ENCODE measurements at places on chromosomes 2 and 18. TPM values are rescaled to one million over a fixed set of nuclear protein-coding genes. Genes with fewer than 3 reads are reported as not detected.

DNA sequence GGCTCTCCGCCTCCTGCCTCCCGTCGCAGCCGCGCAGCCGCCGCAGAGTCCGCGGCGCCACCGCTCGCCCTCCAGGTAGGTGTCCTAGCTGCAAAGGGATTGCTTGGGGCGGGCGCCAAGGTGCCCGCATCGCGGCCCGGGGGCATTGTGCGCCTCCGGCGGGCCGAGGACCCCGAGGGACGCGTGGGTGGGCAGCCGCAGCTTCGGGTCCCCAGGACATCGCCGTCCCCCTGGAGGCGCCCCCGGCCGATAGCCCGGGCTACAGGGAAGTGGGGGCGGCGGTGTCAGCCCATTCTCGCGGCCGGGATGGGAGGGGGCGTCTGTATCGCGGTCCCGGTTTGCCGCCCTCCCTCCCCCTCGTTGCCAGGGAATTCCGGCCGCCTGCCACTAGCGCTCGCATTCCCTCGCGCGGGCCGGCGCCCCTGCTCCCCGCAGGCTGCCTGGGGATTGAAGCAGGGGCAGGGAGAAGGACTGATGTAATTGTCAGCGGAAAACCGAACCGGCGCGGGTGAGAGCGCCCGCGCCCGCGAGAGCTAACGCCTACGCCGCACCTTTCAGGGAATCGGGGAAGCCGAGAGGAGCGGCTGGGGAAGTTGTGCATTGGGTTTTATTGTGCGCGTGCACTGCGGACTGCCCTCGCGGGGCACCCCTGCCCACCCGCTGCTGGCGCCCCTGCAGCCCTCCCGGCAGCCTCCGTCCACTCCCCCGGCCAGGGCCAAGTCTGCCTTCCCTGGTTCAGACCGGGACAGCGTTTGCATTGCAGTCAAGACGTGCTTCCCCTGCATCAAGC lies 483 bp downstream of the OSBPL6 start:
- DNase-seq, result peak; percentile 58

DNA sequence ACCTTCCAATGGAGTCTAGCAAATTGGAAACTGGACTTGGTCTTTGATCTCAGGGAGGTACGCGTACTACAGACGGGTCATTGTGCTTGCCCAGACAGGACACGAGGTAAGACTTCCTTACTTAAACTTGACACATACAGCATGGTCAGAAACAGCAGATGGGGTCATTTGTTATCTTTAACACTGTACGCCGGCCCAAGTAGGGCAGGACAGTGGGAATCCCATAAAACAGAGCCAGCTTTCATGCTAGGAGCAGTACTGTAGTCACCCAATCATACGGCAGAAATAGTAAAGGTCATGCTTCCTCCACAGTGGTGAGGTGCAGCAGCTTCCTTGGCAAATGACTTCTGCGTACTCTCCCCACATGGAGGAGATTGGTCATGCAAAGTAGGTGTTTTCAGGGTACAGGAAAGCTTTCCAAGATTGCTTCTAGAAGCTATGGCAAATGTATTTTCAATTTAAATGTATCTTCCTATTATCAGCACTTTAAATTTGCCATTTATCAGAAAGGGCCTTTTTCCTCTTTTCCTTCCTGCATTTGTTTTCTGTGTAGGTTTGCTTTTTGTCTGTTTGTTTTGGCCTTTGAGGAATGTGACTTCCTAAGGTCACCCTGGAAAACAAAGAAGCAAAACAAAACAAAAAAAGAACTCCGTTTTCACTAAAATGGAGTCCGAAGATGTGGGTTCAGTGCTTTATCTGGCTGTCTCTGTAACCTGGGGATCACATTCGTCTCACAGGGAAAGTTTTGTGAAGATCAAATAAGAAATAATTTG lies 74.0 kb upstream of the DSG1 start:
- no peak for DNase-seq

DNA sequence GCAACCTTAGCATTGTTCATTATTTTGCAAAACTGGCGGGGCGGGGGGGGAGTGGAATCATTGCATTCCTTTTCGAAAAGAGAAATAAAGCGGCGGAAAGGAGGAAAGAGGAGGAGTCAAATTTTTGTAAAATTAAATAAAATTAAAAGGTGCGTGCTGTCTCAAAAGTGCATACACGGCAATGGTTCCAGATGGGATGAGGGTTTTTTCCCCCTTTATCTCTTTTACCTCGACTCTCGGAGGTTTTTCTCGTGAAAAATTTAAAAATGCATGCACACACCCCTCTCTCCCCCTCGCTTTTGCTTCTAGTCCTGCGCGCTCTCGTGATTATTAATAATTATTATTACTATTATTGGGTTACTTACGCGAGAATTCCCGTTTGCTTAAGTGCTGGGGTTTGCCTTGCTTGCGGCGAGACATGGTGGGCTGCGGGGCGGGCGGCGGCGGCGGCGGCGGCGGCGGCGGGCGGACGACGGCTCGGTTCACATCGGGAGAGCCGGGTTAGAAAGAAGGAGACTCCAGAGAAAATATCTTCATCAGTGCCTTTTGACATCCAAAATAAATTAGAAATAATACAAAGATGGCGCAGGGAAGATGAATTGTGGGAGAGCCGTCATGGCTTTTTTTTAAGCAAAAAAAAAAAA lies 481 bp downstream of the BCL11A start:
- DNase-seq, result no peak

DNA sequence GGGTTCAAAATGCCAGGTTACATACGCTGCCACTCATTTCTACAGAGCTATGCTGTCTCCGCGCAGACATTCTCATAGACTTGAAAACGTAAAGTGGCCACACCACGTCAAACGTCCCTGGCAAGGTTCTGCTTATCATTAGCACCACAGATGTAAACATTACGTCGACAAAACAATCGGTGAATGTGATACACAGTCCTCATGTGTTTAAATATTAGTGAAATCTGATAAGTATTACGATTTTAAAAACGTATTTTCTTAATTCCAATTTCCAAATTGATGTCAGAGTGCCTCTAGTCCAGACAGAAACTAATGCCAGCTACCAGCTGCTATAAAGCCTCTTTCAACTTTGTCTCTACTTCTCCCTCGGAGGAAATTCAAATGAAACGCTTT lies 1.2 kb downstream of the STK17B start:
- DNase-seq, result no peak

DNA sequence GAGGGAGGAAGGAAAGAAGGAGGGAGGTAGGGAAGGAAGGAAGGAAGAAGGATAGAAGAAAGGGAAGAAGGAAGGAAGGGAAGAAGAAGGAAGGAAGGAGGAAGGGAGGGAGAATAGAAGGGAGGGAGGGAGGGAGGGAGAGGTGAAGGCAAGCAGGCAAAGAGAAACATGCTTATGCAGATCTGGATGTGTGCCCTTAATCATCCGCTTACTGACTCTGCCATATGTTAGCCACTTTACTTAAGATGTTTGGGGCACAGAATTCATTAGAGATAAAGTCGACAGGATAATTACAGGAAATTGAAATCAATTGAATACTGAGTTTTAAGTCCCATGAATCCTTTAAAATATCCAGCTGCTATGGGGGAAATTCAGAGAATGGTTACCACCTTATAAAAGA lies 334.2 kb downstream of the GRB14 start:
- no peak for DNase-seq

- DNase-seq, result peak; percentile 3
Observed at GRCh38 chr2:181430406-181431118, 26.6 kb upstream of the ITGA4 start.

- peak; percentile 38 for DNase-seq
Observed at GRCh38 chr2:225274751-225275150, 124.8 kb upstream of the NYAP2 start.

DNA sequence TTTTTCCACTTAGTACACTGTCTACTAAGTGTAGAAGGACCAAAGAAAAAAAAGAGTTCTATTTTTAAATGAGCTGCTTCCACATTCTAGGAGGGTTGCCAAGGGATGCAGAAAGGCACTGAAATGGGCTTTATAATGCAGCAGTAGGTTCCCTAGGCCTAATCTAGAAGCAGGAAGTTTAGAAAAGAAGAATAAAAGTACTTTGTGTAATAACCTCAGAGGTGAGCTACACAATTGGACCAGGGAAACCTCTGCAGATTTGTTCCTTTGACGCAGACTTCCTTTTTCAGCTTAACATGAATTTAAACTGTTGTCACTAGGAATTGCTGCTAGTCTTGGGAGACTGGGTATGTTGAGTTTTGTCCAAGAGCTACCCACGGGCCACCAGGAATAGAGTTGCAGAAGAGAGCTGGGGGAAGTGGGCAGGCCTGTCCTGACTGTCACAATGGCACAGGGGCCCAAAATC lies 34.6 kb upstream of the RAB1A start:
- no peak for DNase-seq

GRCh38 chr2:8487461-8487932 lies 194.4 kb upstream of the ID2 start:
- DNase-seq, result no peak

- no peak for DNase-seq
Observed at GRCh38 chr2:66443186-66443978, 8.5 kb downstream of the MEIS1 start.

GRCh38 chr2:211141646-211142045 lies 585.2 kb downstream of the CPS1 start:
- DNase-seq, result no peak

The EIF2AK3 gene
- 3.4 TPM for polyA plus RNA-seq

DNA sequence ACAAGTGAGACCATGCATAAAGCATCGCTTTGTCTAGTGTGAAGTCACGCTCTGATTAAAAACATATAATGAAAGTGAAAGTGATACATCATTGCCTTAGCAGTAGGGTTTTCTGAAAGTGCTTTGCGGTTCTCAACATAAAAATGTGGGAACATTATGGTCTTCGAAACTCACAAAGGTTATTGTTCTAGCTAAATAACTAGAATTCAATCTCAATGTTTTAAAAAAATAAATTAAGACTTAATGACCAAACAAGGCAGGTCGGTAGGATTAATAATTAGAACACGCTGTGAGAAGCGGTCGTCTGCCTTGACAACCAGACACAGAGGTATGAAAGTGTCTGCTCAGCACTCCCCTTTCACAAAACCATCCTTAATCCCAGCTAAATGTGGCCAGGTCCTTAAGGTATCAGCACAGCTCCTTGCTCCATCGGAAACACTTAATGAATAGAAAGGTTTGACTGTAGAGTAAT lies 42.2 kb downstream of the KLHL14 start:
- peak; percentile 5 for DNase-seq

The IGFBP5 gene
- 0.19 TPM for polyA plus RNA-seq

GRCh38 chr2:215535741-215536140 lies 99.9 kb upstream of the FN1 start:
- peak; percentile 22 for DNase-seq

DNA sequence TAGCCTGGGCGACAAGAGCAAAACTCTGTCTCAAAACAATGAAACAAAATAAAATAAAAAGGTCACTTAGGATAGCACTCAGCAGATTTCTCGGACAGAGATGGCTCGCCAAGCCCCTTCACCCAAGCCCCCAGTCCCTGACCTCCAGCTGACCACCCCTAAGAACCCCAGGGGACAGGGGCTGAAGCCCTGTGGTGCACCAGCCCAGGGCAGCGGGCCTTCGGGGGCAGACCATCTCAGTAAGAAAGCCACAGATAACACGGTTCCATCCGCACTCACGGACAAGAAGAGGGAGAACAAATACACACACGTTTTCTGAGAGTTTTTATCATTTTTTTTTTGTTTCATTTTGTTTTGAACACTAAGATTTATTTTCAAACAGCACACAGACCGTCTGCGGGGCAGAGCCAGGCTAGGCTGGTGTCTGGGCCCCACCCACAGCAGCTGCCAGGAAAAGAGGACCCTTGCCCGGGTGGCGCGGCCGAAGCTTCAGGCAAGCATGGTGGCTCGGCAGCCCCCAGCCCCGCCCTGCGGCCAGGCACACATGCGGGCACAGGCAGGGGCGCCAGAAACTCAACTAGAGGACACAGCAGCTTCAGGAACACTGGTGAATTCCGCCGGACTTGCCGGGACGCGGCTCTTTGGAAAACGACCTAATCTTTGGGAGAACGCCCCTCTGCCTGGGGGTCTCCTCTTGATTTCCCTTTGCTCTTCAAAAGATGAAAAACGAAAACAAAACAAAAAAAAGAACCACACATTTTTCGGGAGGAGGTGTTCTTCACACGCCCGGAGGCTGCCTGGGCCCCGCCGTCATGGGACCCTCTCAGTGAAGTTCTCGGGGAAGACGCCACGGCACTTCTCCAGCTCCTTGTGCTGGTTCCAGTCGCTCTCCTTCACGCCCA lies 59.0 kb downstream of the BIN1 start:
- DNase-seq, result no peak

- peak; percentile 77 for DNase-seq
Observed at GRCh38 chr2:159153463-159153862, 133.0 kb downstream of the WDSUB1 start.

Measured in foreskin keratinocyte (primary cell).